Activated naive CD8-positive, alpha-beta T cell treated with anti-CD3 and anti-CD28 coated beads, Interleukin-2, amount 50 U/mL, for 24 hours (primary cell): ENCODE measurements at places on chromosomes 1 and 21.

DNA sequence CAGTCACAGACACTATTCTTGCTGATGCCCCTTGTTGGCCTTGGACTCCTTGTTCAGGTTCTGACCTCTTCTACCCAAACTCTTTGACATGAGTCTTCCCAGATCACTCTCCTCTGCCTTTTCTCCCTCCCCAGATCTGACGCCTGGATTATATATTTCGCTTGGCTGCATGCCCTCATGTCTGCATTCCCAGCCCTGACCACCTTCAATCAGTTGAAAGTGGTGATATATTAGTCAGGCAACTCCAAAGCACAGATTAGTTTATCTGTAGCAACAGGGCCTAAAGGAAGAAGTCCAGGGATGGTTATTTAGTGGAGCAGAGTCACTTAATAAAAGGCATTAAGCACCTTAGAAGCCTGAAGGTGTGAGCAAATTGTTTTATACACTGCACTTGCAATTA lies 110.0 kb upstream of the GUCA2B start:
- DNase-seq, result no peak

GRCh38 chr1:207922554-207922953 lies 11.6 kb upstream of the CD34 start:
- DNase-seq, result no peak

DNA sequence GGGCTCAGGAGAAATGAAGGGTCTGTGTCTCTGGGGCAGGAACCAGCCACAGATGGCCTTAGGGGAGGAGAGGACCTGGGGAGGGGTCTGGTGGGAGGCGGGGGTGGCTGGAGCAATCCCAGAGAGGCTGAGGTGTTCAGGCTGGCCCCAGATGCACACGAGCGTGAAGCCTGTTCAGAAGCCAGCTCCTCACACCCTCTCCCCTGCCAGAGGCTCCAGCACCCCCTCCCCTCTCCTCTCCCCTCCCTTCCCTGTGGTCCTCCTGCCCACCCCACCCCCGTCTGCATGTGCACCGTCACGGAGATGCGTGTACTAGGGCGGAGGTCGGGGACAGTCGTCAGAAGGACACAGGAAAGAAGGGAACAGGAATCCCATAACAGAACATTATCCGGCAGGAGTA lies 115.0 kb upstream of the COL6A1 start:
- DNase-seq, result no peak

- DNase-seq, result peak; percentile 73
Observed at GRCh38 chr1:19240673-19241538, 10.4 kb downstream of the EMC1 start.

- peak; percentile 51 for DNase-seq
Observed at GRCh38 chr1:47444562-47445465, 7.0 kb downstream of the FOXD2 start.

DNA sequence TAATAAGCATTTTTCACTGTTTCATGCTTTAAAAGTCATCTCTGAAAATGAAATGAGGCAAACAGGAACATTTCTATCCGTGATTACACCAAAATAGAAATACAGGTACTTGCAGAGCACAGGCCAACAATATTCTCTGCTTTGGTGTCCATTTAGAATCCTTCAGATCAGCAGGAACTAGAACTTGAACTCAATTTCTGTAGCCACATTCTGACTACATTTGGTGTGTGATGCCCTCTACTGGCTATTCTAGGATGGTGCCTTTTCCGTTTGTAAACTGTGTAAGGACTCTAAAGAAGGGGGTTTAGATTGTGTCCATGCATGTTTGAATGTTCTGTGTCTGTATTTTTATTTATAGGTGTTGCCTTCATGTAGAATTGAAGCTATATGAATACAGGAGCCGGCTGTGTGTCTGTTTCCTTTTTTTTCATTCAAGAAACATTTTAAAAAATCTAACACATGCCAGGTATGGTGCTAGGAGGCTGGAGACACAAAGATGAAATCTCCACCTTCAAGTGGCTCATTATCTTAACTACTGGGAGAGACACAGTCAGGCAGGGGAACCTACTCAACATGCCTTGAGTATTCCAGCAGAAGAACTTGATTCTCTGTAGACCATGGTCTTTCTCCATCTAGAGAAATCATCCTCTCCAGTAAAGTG lies 7.6 kb upstream of the ZNF326 start:
- peak; percentile 29 for DNase-seq

DNA sequence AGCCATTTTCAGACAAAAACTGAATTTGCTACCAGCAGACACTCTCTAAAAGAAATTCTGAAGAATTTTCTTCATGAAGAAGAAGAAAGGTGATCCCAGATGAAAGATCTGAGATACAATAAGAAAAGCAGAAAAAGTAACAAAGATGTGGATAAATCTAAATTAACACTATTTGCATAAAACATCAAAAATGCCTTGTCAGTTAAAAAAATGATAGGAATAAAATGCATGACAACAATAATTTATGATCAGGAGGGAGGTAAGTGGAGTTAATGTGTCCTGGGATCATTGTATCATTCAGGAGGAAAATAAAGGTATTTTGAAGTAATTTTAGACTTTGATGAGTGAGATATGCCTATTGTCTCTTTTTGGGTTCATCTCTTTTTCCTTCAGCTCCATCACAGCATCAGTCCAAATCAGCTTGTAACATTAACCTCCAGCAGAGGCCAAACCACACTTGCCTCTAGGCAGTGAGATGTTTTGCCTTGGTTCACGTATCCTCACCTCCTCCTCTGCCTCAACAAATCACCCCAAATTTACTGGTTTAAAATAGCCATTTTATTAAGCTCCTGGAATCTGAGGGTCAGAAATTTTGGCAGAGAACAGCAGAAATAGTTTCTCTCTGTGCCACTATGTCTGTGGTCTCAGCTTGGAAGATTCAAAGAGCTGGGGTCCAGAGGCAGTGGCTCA lies 76.9 kb upstream of the HIVEP3 start:
- no peak for DNase-seq

DNA sequence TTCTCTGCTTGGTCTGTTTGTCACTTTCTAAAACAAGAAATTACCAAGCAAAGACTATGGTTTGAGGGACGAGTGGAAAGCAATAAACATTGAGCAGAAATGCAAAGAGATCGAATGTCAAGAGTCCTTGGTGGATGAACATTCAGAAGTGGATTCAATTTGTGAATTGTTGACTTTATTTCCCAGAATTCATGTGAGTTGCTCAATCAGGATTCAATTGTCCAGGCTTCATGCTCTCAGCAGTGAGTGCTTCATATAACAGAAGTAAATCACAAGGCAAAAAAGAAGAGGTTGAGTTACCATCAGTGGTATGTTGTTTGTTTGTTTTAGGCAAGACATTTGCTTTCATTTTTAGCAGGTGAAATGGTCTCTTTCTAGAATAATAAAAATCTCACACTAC lies 31.9 kb downstream of the NGF start:
- DNase-seq, result no peak

GRCh38 chr1:23436520-23437354 lies 12.2 kb upstream of the TCEA3 start:
- DNase-seq, result peak; percentile 40

DNA sequence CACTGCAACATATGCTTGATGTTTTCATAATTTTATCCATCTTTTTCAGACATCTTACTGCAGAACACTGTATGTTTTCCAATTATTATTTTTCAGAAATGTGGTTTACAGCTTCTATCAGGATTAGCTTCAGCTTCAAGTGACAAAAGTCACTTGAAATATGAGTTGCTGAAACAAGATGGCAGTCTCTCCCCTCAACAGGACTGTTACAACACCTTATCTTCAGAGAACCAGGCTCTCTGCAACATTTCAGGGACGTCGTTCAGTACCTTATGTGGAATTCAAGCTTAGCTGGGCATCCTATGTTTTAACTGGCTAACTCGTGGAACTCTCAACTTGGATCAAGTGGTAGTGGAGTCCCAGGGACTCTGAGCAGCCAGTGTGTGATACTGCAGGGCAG lies 2.0 kb upstream of the UBE2G2 start:
- DNase-seq, result no peak

DNA sequence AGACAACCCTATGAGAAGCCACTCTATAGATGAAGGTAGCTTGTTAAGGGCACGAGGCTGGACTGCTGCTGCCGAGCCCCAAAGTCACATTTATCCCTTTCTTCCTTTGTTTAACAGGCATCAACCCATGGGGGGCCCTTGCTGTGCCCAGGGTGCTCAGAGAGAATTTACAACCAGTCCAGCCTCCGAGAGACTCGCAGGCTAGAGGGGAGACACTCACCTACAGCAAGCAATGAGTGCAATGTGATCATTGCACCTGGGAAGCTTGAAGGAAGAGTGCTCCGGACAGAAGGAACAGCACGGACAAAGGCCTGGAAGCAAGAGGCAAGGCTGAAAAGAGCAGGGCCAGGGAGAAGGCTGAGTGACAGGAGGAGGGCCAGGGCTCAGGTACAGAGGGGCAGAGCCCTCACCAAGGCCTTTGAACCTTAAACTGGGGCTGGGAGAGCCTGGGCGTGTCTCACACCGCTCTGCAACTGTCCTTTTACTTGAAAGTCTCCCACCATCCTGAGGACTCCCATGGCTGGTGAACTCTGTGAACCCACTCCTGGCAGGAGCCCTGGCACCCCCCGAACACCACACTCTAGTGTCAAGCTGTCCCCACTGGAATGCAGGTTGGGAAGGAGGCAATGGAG lies 27.3 kb downstream of the DMRTB1 start:
- DNase-seq, result no peak

DNA sequence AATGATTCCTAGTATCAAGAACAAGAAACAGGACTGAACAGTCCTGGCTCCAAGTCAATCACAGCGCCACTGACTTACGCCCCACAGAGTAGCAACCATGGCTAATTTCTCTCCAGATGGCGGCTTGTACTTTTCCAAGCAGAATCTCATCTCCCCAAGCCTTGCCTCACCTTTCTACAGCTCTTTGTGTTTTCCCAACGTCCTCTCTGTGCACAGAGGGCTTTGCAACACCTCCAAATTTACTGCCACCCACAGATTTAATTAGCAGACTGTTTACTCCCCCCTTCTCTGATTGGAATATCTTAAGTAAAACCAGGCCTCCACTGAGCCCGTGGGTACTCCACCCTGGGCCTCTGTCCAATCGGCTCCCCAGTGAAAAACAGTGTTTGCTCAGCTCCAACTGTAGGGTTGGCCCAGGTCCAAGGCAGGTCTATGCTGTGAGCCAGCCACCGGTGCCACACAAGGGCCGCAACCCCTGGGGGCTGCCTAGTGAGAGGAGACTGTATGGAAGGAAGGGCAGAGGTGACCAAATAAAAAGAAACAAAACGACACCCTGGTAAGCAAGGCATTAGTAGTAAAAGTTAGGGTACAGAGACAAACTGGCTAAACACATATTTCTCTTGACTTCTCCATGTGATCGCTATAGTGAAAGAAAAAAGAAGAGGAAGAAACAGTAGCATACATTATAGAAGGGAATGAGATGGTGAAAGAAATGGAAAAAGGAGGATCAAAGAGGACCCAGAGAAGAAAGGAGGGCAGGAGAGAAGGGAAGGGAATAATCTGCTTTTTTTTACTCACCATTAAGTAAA lies 128.4 kb upstream of the SOD1 start:
- no peak for DNase-seq

GRCh38 chr1:180000575-180000974 lies 46.0 kb downstream of the CEP350 start:
- DNase-seq, result no peak

GRCh38 chr1:98336472-98337083 lies 324.9 kb upstream of the SNX7 start:
- no peak for DNase-seq
